ENCODE measurements at places on chromosomes 1 and 21. TPM values are rescaled to one million over a fixed set of nuclear protein-coding genes. Genes with fewer than 3 reads are reported as not detected.

DNA sequence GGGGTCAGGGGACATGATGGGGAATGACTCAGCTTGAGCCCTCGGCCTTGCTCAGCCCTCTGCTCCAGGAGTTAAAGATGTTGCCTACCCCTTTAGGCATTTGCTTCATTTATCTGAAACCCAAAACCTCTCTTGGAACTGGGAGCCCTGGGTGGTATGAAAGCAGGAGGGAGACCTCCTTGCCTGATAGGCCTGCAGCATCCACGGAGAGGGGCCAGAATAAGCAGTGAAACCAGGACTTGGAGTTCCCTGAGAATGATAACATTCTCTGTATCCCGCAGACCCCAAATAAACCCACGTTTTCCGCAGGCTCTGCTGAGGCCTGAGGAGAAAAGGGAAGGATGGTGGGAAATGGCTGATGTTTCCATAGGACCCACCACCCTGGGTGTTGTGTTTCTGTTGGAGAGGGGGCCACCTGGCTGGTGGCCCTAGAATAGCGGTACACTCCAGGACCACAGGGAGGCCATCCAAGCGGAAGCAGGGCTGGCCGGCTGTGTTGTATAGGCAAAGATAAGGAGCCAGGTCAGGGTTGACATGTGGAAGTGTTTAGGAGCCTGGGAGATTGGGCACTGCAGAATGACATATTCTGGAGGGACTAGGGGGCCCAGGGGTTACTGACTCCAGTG lies 77.4 kb downstream of the FOXD2 start:
- H3K27ac ChIP-seq, result no peak overlapping the region
- H3K4me1 ChIP-seq, result no peaks in the 10 kb centered on the region
- H3K36me3 ChIP-seq, result no peaks in the 10 kb centered on the region
- peaks cover 10% of the 10 kb centered on the region for H3K27me3 ChIP-seq
- H3K4me3 ChIP-seq, result no peak overlapping the region
- no peak for DNase-seq

GRCh38 chr1:1598720-1599029 lies 1.3 kb downstream of the FNDC10 start:
- H3K4me1 ChIP-seq, result peaks cover 10% of the 10 kb centered on the region
- H3K36me3 ChIP-seq, result no peaks in the 10 kb centered on the region
- H3K27me3 ChIP-seq, result peaks cover 13% of the 10 kb centered on the region
- H3K4me3 ChIP-seq, result no peak overlapping the region
- H3K27ac ChIP-seq, result no peak overlapping the region

Gene CA6
- total RNA-seq, result not detected

Gene HYI
- total RNA-seq, result 31.0 TPM

DNA sequence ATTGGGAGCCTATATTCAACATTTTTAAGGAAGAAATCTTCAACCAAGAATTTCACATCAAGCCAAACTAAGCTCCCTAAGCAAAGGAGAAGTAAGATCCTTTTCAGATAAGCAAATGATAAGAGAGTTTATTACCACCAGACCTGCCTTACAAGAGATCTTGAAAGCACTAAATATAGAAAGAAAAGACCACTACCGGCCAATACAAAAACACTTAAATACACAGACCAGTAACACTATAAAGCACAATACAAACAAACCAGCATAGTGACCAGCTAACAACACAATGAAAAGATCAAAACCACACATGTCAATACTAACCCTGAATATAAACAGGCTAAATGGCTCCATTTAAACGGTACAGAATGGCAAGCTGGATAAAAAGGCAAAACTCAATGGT lies 165.4 kb downstream of the MRPL39 start:
- no peak overlapping the region for H3K27ac ChIP-seq
- H3K4me3 ChIP-seq, result no peak overlapping the region
- H3K27me3 ChIP-seq, result no peaks in the 10 kb centered on the region
- H3K36me3 ChIP-seq, result no peaks in the 10 kb centered on the region

Gene GREM2
- 0.50 TPM for total RNA-seq

GRCh38 chr1:245671349-245671748 lies 516.6 kb downstream of the KIF26B start:
- H3K27me3 ChIP-seq, result no peaks in the 10 kb centered on the region
- H3K36me3 ChIP-seq, result no peaks in the 10 kb centered on the region
- H3K27ac ChIP-seq, result no peak overlapping the region
- DNase-seq, result no peak
- H3K4me3 ChIP-seq, result no peak overlapping the region
- no peaks in the 10 kb centered on the region for H3K4me1 ChIP-seq

DNA sequence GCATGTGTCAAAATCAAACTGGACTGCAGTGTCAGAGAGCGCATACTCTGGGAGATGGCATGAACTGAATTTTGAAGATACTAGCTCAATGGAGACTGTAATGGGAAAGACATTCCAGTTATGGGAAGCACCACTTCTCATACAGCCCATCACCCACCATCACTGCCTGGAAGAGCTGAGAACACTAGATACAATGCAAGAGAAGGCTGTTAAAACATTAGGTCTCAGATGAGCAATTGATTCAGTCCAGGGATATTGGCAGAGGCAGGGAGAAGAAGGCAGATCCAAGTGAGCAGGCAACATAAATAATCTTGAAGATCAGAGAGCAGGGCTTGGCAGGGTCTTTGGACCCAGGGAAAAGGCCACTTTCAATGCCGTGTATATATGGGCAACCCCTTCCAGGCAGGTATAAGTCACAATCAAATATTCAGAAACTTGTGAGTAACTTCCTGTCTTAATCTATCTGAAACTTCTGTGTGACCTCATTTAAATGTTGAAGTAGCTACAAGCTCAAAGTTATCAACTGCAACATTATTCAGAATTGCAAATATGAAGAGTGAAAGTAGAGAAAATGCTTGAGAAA lies 290.3 kb upstream of the SGIP1 start:
- H3K4me1 ChIP-seq, result peaks cover 30% of the 10 kb centered on the region
- H3K4me3 ChIP-seq, result no peak overlapping the region
- no peaks in the 10 kb centered on the region for H3K36me3 ChIP-seq
- H3K27ac ChIP-seq, result peak overlapping the region; percentile 14

Gene SNX7
- 39.9 TPM for total RNA-seq

DNA sequence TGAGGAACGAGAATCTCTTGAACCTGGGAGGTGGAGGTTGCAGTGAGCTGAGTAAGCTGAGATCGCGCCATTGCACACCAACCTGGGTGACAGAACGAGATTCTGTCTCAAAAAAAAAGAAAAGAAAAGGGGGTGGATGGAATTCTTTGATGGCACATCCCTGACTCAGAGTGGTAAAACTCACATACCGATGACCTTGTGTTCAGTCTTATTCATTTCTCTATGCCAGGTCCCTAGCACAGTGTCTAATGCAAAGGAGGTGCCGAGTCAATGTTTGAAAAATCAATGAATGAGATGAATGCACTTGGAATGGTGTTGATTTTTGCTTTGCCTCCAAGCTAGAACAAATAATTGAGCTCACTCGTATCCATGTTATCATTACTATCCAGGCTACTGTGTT lies 18.5 kb upstream of the FAM20B start:
- H3K36me3 ChIP-seq, result no peaks in the 10 kb centered on the region
- no peak overlapping the region for H3K4me3 ChIP-seq
- no peaks in the 10 kb centered on the region for H3K4me1 ChIP-seq
- H3K27ac ChIP-seq, result no peak overlapping the region
- no peak for DNase-seq

Gene ZNF644
- total RNA-seq, result 65.5 TPM

DNA sequence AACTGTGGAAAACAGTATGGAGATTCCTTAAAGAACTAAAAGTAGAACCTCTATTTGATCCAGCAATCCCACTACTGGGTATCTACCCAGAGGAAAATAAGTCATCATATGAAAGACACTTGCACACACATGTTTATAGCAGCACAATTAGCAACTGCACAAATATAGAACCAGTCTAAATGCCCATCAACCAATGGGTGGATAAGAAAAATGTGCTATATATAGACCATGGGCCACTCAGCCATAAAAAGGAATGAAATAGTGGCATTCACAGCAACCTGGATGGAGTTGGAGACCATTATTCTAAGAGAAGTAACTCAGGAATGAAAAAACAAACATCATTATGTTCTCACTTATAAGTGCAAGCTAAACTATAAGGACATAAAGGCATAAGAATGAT lies 105.0 kb upstream of the PGBD5 start:
- H3K27me3 ChIP-seq, result no peaks in the 10 kb centered on the region
- H3K36me3 ChIP-seq, result no peaks in the 10 kb centered on the region
- no peak for DNase-seq
- no peak overlapping the region for H3K27ac ChIP-seq

- DNase-seq, result no peak
- H3K27me3 ChIP-seq, result peaks cover 33% of the 10 kb centered on the region
- no peaks in the 10 kb centered on the region for H3K36me3 ChIP-seq
Observed at GRCh38 chr1:22662986-22663408, 10.0 kb downstream of the C1QB start.

DNA sequence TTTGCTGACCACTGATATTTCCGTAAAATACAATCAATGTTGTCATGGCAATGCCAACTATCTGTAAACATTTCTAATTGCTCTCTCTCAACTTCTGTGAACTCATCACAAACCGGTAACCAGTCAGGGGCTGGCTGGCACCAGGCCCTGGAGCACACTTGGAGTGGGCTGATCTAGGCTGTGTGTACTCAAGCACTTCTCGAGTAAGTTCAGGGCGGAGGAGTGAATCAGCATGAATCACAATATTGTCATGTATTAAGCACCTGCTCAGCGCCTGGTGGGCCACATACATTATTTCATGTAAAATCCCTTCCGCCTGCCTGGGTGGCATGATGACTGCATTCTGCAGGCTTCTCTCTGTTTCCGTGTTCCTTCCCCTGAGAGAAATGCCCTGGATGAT lies 212.4 kb downstream of the FOXD2 start:
- H3K27ac ChIP-seq, result peak overlapping the region; percentile 45
- DNase-seq, result peak; percentile 93
- no peak overlapping the region for H3K4me3 ChIP-seq
- H3K27me3 ChIP-seq, result peaks cover 9% of the 10 kb centered on the region
- peaks cover 13% of the 10 kb centered on the region for H3K4me1 ChIP-seq
- no peaks in the 10 kb centered on the region for H3K36me3 ChIP-seq

Gene CD1E
- not detected for total RNA-seq

Gene CD58
- total RNA-seq, result 13.0 TPM

DNA sequence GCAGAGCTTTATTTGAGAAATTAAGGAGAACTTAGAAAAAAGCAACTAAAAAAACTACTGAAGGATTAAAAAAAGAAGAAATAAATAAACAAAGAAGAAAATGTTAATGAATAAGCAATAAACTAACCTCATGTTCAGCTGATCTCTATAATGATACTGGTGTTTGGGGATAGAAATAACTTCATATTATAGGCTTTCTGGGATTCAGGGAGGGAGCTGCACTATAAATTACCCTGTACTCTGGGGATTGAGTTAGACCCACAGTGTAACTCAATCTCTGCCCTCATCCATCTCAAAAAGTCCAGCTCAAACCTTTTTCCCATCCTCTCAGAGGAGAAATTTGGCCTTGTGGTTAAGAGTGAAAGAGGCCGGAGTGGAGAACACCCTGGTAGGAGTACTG lies 33.8 kb upstream of the CCN1 start:
- no peaks in the 10 kb centered on the region for H3K27me3 ChIP-seq
- no peak for DNase-seq
- H3K4me1 ChIP-seq, result peaks cover 33% of the 10 kb centered on the region
- peaks cover 14% of the 10 kb centered on the region for H3K36me3 ChIP-seq
- no peak overlapping the region for H3K4me3 ChIP-seq

Gene TNNI3K
- not detected for total RNA-seq

Gene CHI3L2
- total RNA-seq, result 0.65 TPM

GRCh38 chr1:6008084-6008415 lies 15.8 kb upstream of the NPHP4 start:
- DNase-seq, result no peak
- H3K4me3 ChIP-seq, result no peak overlapping the region
- H3K27ac ChIP-seq, result no peak overlapping the region
- no peaks in the 10 kb centered on the region for H3K27me3 ChIP-seq
- no peaks in the 10 kb centered on the region for H3K4me1 ChIP-seq

Gene ST6GALNAC3
- 1.8 TPM for total RNA-seq

Gene DYNLT5
- total RNA-seq, result not detected

DNA sequence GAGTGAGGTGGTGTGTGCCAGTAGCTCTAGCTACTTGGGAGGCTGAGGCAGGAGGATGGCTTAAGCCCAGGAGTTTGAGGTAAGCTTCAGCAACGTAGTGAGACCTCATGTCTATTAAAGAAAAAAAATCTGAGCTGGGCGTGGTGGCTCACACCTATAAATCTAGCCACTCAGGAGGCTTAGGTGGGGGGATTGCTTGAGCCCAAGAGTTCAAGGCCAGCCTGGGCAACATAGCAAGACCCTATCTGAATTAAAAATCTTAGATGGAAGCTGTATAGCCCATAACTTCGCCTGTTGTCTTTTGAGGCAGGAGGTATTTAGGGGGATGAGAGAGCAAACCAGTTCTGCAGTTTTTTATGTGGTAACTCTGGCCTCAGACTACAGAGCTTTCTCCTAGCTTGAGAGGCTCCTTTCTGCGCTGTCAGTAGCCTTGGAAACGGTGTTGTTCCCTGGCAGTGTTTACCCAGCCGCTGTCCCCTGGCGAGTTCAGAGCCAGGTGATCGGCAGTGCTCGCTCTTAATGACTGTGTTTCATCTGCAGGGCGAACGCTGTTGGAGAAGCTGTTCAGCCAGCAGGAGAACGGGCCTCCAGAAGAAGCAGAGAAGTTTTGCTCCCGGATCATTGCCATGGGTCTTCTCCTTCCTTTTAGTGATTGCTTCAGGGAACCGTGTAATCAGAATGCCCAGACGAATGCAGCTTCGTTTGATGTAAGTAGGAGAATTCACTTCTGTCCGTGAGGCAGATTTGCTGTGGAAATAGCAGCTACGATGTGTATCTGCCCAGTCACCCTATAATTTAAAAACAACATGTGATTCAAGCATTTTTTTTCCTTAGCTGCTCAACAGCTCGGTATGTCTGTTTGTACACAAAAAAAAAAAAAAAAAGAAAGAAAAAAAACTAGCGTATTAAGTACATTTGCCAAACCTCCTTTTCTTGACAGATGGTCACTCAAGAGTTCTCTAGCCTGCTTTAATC lies 31.2 kb downstream of the FMN2 start:
- peak; percentile 44 for DNase-seq
- H3K4me3 ChIP-seq, result no peak overlapping the region
- H3K27me3 ChIP-seq, result no peaks in the 10 kb centered on the region
- no peaks in the 10 kb centered on the region for H3K36me3 ChIP-seq
- no peak overlapping the region for H3K27ac ChIP-seq
- H3K4me1 ChIP-seq, result no peaks in the 10 kb centered on the region

All from astrocyte (in vitro differentiated cells and primary cell).